ENCODE measurements at places on chromosomes 4 and X.

GRCh38 chr4:186189656-186190055 lies 1.7 kb upstream of the CYP4V2 start:
- DNase-seq = no peak

DNA sequence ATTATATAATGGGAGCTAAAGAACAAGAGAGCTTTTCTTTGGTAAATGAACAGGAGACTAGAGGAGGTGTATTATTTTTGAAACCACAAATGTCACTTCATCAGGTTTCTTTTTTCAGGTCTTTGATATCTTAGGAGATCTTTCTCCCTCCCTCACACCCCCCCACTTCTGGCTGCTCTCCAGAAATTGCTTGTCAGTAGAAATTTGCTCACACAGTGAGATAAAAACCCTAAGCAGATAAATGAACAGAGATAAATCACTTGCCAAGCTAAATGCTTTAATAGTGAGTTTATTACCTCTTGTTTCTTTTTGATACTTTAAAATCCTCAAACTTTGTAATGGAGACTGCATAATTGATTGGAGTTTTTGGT lies 421.2 kb upstream of the TENM3 start:
- no peak for DNase-seq

GRCh38 chrX:37993837-37994619 lies 12.3 kb upstream of the SYTL5 start:
- DNase-seq = no peak

GRCh38 chrX:23509256-23509655 lies 158.0 kb upstream of the PRDX4 start:
- no peak for DNase-seq

DNA sequence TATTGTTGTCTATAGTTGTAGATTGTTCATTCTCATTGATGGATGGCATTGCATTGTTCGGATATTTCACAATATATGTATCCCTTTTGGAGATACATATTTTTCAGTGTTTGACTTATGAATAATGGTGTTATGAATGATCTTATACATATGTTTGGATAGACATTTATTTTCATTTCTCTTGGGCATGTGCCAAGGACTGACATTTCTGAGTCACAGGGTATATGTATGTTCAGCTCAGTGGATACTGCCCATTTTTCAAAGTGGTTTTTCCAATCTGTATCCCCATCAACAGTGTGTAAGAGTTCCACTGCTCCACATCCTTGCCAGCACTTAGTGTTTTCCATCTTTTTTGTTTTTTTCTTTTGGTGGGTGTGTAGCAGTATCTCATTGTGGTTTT lies 45.0 kb upstream of the RAB40AL start:
- DNase-seq = no peak

GRCh38 chr4:23828779-23829178 lies 61.1 kb downstream of the PPARGC1A start:
- no peak for DNase-seq

- no peak for DNase-seq
Measured at GRCh38 chrX:115650916-115651315, 89.9 kb downstream of the PLS3 start.

GRCh38 chrX:119694601-119695534 lies 1.9 kb upstream of the SEPTIN6 start:
- DNase-seq = no peak

- DNase-seq = no peak
Measured at GRCh38 chr4:183101956-183102480, 3.0 kb downstream of the WWC2 start.

GRCh38 chr4:69088473-69088872 lies 7.8 kb upstream of the UGT2B7 start:
- DNase-seq = no peak

DNA sequence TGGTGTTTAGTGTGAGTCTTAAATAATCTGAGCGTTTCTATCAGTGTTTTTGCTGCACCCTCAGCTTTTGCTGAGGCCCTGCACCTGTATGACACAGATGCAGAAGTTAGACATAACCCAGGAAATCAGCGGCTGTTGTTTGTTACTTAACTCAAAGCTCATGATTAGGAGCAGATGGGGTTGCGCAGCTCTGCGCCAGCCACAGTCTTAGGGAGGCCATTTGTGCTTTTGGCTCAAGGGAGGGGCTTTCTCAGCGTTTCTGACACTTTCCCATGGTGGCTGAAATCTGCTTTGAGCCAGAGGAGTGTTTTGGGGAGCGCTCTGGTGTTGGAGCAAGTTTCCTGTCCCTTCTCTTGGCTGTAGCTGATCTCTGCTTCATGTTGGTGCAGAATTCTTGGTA lies 433.8 kb downstream of the NAF1 start:
- DNase-seq = no peak

DNA sequence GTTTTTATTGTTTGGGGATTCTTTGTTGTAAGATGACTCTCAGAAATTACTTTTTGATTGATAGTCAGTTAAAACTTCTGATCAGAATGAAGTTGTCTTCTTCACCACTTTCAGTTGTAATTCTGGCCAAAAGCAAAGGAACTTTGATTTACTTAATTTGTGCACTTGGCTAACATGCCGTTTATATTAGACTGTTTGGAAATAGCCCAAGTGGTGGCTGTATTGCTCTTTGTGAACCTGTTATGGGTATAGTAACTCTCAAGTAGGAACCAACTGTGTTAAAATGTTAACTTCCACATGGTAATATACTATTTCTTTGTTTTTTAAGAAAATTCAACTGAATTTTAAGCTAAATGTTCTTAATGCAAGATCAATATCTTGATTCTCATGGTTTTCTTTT lies 581.9 kb downstream of the GRID2 start:
- no peak for DNase-seq

GRCh38 chrX:97563531-97564133 lies 679.9 kb downstream of the RPA4 start:
- DNase-seq = peak; percentile 77

GRCh38 chr4:78621395-78621794 lies 69.8 kb downstream of the ANXA3 start:
- no peak for DNase-seq

DNA sequence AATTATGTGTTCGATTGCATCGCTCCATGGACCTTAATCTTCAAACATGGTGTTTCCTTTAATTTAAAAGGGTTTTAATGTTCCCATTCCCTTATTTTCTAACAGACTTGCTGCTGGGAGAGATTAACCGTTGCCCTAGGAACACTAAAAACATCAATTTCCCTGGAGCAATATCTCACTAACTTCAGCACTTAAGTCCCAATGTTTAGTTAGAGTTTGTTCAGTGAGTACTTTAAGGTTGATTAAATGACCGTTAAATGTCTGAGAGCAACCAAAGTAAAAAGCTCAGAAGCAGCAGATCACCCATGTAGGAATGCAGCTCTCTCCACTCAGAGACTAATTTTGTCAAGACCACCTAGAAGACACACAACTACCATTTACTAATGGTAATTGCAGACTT lies 111.2 kb upstream of the PDE5A start:
- DNase-seq = no peak

Data from bone marrow (tissue), 2 donors.